ENCODE measurements at places on chromosomes 7 and 10.

- DNase-seq = no peak
These were observed 54.8 kb upstream of the ECHDC3 start for GRCh38 chr10:11687357-11687771.

DNA sequence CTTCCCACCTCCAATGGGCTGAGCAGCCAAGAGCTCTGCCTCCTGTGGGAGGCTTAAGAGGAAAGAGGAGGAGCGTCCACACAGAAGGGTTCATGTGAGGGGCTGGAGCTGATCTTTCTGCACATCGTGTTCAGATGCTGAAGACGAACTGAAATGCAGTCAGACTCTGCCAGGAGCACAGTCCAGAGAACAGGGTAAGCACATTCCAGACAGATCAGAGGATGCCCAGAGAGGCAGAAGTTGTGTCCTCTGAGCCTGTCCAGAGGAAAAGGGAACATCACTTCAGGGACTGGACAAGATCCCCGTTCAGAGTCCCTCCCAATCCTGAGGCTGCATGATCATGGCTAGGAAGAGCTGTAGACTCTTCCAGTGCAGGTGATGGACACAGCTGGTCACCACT lies 72.9 kb downstream of the ITIH5 start:
- DNase-seq = no peak

GRCh38 chr10:87615856-87616255 lies 43.8 kb upstream of the PAPSS2 start:
- DNase-seq = no peak

GRCh38 chr7:37162106-37162505 lies 286.6 kb downstream of the ELMO1 start:
- no peak for DNase-seq

- DNase-seq = no peak
These were observed 448.2 kb downstream of the RPS24 start for GRCh38 chr10:78481842-78482241.

GRCh38 chr7:139854803-139855497 lies 25.9 kb downstream of the TBXAS1 start:
- no peak for DNase-seq

Data from stimulated activated CD4-positive, alpha-beta T cell treated with anti-CD3 and anti-CD28 coated beads, TNF-alpha, amount 100 ng/mL, for 1 hour (primary cell).